ENCODE measurements at places on chromosomes 5 and 9.
A peak's percentile ranks its signal among the peaks of the same experiment; 100 is the strongest.

- no peak for DNase-seq
Observed at GRCh38 chr9:116280529-116280928, 126.9 kb downstream of the PAPPA start.

- DNase-seq = peak; percentile 32
Observed at GRCh38 chr5:116574367-116575325, at the start of gene SEMA6A. Gene SEMA6A, minus strand, starts transcription at chr5:116574823. Its CDS starts 69,879 bp downstream, at chr5:116504944.

- no peak for DNase-seq
Observed at GRCh38 chr9:98886691-98887229, 56.9 kb upstream of the COL15A1 start.

GRCh38 chr5:30747412-30747811, 446.1 kb upstream of the CDH6 start:
- no peak for DNase-seq

DNA sequence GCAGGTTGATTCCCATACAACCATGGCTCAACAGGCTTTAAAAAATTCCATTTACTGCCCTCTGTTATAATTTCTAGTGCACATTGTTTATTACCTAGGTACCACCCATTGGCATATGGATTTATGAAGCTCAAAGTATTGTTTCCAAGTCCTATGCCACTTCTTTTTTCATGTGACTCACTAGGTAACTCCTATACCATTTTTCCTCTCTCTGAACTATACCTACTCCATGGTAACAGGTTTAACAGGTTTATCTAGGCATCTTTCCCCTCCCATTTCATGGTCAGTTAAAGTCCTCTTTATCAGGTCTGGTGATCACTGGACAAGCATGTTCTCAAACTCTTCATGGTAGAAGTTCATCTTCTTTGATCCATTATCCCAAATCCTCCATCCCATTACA, 49.6 kb upstream of the ABCA1 start:
- no peak for DNase-seq

- DNase-seq = no peak
Observed at GRCh38 chr5:123997462-123998215, 485.7 kb downstream of the CSNK1G3 start.

DNA sequence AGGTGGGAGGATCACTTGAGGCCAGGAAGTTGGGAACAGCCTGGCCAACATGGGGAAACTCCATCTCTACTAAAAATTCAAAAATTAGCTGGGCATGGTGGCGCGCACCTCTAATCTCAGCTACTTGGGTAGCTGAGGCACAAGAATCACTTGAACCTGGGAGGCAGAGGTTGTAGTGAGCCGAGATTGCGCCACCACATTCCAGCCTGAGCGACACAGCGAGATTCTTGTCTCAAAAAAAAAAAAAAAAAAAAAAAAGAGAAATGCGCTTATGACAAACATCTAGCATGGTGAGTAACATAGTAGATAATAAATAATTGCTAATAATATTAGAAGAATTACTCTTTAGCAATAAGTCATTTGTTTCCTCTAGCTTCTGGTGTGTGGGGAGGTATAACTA, 25.9 kb downstream of the RUSC2 start:
- no peak for DNase-seq

- DNase-seq = no peak
Observed at GRCh38 chr5:141816598-141817399, 61.4 kb downstream of the PCDH1 start.

DNA sequence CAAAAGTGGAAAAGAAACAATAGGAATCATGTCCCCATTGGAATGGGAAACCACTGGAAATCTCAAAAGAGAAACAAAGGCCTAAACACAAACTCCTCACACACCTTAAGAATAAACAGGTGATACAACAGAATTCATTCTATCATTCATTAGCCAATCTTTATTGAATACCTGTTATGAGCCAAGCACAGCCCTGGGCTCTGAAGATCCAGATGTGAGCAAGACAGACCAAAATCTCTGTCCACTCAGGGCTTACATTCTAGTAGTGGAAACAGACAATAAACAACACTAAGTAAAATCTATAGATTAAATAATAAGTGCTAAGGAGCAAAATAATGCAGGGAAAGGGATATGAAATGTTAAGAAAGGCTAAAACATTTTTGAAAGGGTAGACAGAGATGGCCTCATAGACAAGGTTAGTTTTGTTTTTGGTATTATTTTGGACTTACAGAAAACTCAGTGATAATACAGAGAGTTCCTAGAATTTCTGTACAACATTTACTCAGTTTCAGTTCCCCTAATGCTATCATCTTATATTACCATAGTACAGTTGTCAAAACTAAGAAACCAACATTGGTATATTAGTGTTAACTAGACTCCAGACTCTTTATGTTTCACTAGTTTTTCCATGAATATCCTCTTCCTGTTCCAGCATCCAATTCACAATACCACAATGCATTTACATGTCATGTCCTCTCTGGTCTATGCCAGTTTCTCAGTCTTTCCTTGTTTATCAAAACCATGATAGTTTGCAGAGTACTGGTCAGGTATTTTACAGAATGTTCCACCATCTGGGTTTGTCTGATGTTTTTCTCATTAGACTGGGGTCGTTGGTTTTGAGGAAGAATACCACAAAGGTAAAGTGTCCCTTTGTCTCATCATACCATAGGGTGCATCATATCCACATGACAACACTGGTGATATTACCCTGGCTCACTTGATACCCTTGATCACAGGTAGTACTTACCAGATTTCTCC, 103.7 kb downstream of the SIL1 start:
- no peak for DNase-seq

- no peak for DNase-seq
Observed at GRCh38 chr5:73918791-73919221, 292.8 kb downstream of the ARHGEF28 start.

- no peak for DNase-seq
Observed at GRCh38 chr9:89695441-89695891, 90.7 kb downstream of the GADD45G start.

- no peak for DNase-seq
Observed at GRCh38 chr9:137396634-137397367, 26.2 kb downstream of the EXD3 start.

DNA sequence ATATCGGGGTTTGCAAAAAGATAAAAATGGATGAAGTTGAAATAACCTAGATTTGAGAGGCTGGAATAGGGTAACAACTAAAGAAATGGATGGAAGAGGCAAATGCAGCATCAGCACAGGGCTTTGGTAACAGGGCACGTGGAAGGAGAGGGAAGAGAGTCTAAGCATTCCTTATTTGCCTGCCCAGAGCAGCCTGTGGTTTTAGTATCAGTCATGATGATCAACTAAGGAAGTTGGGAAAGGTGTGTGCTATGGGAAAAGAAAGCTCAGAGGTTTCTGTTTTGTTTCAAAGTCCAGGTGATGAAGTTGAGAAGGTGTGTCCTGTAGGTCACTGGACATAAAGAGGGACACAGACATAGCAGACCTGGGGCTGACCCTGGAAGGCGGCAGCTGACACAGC, 28.8 kb downstream of the GAS1 start:
- no peak for DNase-seq

DNA sequence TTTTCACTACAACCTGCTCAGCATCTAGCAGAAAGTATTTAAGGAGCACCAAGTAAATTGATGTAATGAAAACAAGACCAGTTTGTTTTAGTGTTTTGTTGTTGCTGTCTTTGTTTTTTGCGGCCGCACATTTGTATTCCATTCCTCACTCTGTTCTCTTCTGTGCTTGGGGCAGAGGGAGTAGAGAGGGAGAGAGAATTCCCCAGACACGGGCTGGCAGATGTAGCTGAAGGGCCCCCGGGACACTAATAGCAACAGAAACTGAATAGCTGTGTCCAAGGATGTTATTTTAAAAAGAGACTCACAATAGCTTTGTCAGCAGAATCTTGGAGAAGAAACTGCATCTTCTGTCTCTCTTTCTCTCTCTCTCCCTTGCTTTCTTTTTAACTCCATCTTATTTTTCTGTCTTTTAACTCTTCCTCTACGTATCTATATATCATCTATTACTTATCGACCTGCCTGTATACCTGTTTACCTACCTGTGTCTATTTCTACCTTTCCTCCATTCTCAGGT, 145.3 kb downstream of the PAPPA start:
- no peak for DNase-seq

DNA sequence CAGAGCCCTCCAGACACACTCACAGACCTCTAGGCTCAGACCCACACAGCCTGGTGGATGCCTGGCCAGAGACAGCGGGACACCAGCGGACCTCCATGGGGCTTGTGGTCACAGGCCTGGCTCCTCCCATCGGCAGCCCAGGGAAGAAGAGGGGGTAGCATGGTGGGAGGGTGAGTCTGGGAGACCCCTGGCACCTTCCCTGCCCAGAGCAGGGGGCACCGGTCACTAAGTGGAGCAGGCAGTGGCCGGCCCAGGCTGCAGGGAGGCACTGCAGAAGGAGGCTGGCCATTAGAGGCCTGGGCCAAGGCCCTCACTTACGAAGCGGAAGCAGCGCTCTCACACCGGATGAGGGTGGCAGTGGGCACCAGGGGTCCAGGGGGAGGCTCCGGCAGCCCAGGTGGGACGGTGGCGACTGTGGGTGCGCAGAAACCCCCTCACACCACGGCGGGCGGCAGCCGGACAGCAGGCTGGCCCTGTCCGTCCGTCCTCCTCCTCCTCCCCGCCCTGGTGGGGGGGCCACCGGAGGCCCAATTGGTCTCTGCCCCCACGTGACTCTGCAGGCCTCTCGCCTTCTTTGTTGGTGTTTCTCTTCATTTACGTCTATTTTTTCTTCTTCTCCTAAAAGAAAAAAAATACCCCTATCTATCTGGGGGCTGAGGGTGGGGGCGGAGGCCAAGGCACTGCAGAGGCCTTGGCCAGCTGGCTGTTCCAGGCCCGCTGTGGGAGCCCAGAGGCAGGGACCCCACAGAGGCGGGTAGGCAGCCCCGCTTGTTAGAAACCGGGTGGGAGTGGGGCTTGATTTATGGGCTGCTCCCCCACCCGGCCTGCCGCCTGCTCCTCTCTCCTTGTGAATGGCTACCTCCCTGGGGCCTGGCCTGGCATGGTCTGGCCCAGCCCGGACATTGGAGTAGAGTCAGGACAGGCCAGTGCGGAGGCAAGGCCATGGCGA, at the start of gene NR5A1:
TSS of gene NR5A1 (minus strand) at position 469 of the 949 bp plus-strand sequence. CDS start 4,004 bp downstream, outside the sequence.
- no peak for DNase-seq

Data from NCI-H2081 treated with DMSO at 0.1 percent for 48 hours (cell line).